Glutamatergic neuron (in vitro differentiated cells): ENCODE measurements at places on chromosomes 5 and 9.

- no peak for DNase-seq
Measured at GRCh38 chr9:128214571-128215490, 11.7 kb downstream of the DNM1 start.

DNA sequence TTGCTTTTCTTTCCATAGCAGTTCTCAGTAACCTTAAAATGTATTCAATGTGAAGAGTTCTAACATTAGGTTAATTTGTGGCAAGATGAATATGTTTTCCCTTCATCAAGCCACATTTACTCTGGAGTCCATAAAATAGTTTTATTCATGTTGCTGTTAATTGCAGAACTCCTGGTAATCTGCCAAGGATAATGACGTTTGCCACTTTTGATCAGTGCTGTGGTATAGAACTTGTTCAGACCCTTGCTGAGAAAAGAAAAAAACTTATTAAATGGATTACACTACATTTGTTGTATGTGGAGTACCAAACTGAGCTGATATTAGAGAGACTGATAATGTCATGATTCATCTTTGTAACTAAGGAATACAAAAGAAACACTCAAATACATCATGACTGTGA is 212.4 kb upstream of the DMAC1 start:
- DNase-seq: no peak

DNA sequence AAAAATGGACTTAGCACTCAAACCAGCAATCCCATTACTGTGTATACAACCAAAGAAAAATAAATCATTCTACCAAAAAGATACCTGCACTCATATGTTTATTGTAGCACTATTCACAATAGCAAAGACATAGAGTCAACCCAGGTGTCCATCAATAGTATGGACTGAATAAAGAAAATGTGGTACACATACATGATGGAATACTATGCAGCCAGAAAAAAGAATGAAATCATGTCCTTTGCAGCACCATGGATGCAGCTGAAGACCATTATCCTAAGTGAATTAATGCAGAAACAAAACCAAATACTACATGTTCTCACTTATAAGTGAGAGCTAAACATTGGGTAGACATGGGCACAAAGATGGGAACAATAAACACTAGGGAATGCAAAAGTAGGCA is 236.8 kb upstream of the POU5F2 start:
- no peak for DNase-seq

DNA sequence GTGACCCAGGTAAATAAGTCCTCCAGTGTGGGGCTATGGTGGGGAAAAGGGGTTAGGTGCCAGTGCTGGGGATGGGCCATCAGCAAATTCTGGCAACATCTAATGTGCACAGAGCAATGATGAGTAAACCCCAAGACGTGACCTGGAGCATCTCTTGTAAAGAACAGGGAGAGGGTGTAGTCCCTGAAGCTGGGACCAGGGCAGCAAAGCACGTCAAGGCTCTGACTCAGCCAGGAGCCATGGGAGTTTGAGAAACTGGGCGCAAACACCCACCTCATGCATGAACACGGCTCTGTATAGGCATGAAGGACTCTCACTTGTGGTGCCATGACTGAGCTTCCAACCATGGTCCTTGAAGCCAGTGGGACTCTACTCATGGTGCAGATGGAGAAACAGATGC is 51.8 kb downstream of the DUSP1 start:
- DNase-seq: no peak

DNA sequence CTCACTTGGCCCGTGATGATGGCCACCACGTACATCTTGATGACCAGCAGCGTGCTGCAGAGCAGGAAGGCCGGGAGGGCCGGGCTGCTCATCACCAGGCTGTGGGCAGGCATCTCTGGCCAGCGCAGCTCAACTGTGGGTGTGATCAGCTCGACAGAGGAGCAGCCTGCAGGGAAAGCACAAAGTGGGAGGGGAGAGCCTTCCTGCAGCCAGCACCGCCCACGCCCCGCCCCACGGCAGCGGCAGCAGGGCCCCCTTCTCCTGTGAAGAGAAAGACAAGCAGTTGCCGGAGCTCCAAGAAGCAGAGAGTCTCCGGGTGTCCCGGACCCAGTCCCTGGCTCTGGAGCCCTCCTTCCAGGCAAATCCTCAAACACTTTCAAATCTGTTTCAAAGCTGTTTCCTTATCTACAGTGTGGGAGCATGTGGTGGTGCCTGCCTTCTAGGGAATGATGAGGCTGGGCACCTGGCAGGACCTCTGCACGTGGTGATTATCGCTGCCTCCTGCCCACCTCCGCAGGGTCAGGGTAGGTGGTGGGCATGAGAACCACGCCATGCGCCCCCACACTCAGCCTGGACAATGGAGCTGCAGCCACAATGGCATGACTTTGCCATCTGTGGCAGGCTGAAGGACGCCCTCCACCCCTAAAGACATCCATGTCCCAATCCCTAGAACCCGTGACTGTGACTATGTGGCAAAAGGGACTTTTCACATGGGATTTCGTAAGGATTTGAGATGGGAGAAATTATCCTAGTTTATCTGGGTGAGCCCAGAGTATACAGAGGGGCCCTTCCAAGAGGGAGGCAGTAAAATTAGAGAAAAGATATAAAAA is at the start of gene PTGES:
Gene PTGES (minus strand): TSS at position 143 of the 830 bp plus-strand sequence. CDS start 30 bp downstream, at position 113.
- DNase-seq: peak; percentile 68

DNA sequence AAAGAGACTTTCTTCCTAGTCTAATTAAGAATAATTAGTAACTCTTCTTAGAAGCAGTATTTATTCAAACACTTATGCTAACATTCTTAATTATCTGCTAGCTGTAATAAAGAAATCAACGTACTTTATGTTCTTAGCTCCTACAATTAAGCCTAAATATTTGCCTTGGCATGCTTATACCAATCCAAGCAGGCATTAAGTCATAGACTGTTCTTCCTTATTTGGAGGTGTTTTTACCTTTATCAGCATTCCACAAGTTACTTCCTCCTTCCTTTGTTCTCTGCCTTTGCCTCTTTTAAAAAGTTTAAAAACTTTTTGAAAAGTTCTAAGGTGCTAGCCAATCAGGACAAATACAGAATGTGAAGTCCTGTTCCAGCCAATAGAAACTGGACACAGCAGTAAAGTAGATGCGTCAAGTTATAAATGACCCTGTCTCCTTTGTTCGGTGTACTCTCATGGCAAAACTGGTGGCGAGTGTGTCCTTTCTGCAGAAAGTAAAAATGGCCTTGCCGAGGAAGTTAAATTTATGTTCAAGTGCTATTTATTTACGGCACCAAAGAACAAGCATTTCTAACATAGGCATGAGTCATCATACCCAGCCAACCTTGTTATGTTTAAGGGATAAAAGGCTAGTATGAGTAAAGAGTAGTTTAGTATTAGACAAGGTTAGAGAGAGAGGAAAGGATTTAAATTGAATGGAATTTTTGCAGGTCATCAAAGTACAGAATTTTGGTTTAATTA is 58.6 kb downstream of the GPBP1 start:
- DNase-seq: no peak

- no peak for DNase-seq
Measured at GRCh38 chr5:60209146-60209840, 315.8 kb upstream of the PDE4D start.

DNA sequence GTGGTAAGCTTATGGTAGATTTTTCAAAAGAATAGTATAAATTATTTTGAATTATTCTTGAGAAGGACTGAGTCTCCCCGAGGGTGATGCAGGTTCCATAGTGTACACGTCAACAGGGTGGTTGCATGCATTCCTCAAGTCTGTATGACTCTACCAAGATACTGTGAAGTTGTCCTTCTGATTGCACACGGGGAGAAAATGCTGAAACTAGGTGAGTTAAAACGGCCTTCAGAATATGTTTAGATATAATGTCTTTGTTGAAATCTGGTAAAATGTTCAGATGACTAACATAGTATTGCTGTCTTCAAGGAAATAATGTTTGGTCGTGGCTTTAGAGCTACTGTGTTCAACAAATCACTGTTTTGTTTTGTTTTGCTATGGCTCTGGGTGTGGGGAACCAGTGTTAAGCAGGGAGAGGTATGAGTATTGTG is 22.4 kb upstream of the TNFAIP8 start:
- DNase-seq: no peak

DNA sequence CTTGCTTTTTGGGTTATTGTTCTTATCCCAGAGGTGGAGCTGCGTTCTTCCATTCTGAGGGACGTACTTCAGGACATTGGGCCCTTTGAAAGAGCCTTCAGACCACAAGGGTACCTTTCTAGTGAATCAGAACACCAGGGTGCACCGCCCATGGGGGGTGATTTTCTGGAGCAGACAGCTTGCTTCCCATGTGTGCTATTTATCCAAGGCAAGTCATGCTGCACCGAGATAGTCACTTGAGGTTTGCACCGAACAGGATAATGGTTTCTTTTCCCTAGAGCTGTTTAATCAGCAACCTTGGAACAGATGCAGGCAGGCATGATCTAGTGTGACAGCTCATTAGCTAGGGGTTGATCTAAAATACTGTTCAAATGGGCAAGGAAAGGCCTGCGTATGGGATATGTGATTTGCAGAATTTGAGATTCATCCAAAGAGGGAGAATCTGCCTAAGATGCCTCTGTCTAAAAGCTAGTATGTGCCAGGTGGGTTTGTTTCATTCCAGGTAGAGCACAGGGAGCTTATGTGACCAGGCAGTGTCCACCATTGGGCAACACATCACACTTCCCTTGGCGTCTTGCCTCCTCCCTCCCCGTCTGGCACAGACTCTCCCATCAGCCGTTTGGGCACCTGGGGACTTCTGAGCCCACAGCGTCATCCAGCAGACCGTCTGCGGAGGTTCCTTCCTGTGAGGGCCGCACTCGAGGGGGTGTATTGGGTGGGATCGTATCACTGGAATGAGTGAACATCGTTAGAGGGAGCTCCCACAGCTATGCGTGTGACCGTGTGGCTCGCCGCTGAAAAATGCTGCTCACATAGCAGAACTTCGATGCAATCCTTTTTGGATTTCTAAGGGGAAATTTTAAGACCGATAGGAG is 23.0 kb downstream of the ABL1 start:
- DNase-seq: peak; percentile 73

DNA sequence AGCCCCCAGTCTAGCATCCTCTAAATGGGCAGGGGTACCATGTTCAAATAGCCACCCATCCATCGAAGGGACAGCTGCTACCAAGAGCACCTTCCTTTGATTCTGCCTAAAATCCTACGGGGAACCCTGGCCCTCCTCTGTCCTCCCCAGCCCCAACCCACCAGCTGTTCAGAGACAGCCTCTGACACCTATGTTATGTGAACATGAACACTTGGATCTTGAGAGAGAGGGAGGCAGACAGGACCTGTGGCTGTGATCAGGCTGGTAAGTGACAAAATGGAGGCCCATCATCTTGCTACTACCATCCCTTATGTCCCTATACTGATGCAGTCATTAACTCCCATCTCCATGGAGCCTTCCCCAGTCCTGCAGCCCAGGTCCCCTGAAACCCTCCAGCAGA is 8.2 kb downstream of the SLC23A1 start:
- DNase-seq: no peak

GRCh38 chr5:116650544-116650943 is 75.9 kb upstream of the SEMA6A start:
- DNase-seq: no peak

- no peak for DNase-seq
Measured at GRCh38 chr5:161400583-161400982, 145.9 kb downstream of the GABRB2 start.

- DNase-seq: no peak
Measured at GRCh38 chr5:1119312-1119831, 7.5 kb upstream of the SLC12A7 start.

DNA sequence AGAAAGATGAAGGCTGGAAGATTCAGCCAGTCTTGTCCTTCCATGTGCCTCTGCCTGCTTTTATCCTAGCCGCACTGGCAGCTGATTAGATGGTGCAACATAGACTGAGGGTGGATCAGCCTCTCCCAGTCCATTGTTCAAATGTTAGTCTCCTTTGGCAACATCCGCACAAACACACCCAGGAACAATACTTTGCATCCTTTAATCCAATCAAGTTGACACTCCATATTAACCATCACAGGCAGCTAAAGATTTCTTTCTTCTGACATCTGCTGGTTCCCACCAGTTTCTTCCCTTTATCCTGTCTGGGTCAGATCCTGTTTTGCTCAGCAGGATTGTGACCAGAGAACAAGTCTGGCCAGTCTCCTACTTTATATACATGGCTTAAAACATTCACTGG is 276.5 kb upstream of the TYRP1 start:
- DNase-seq: no peak

DNA sequence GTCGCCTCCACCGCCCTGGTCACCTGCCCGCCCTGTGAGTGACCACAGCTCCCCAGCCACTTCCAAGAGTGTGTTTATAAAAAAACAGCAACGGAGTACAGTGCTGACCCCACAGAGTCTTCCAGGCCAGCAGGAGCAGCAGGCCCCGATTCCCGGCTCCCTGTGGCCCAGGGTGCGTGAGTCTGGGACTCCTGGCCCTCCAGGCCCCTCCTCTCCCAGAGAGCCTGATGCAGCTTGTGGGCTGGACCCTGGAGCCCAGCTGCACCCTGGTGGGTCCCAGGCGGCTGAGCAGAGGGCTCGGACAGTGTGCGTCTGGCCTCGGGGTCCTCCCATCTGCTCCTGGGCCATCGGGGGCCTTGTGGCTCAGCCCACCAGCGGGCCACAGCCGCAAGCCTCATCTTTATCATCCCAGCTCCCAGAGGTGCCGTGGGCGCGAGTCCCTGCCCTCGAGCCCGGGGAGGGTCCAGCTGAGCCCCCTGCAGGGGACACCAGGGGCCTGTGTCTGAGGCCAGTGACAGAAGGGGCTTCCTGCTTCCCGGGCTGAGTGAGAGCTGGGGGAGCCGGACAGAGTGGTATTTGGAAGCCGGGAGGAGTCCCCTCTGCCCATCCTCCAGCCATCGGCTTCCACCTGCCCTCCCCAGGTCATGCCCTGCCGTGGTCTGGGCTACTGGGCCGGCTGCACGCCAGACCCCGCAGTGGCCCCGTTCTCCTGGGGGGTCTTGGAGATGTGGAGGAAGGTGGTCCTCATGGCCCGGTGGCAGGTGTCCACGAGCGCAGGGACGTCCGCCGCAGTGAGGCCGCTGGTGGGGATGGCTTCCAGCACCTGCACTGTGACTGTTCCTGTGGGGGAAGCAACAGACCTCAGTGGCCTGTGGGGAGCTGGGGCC is 10.6 kb downstream of the EGFL7 start:
- DNase-seq: peak; percentile 68

DNA sequence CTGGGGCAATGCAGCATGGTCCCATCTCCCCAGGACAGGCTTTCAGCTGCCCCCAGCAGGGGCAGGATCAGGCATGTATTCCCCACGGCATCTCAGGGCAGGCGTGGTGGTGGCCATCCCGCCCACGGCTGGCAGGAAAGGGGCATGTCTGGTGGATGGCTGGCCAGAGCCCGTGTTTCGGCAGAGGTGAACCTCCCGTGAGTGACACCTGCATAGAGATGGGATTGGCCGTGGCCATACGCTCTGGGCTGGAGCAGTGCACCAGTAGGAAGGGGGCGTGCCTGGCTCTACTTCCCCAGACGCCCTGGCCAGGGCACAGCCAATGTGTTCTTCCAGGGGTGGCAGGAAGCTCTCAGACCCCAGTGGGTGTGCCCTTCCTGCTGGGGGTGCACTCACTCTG is 139.1 kb downstream of the ZNF354C start:
- no peak for DNase-seq

- no peak for DNase-seq
Measured at GRCh38 chr5:73204332-73204731, 31.3 kb downstream of the TMEM174 start.

GRCh38 chr9:101126556-101126955 is 98.0 kb downstream of the PLPPR1 start:
- DNase-seq: no peak

- DNase-seq: no peak
Measured at GRCh38 chr5:5738797-5739489, 316.5 kb downstream of the ICE1 start.
